Fibroblast of villous mesenchyme (primary cell): ENCODE measurements at places on chromosomes 7 and 10. TPM values are rescaled to one million over a fixed set of nuclear protein-coding genes. Genes with fewer than 3 reads are reported as not detected.

Gene DPP6
- under 0.01 TPM in 2 replicates for total RNA-seq

Gene CC2D2B
- total RNA-seq, result 0.86 TPM in 1 of 2 replicates, not detected in the other

Gene NUTM2D
- total RNA-seq, result 0.43 and 0.97 TPM in 2 replicates

Gene INSYN2A
- under 0.01 TPM in 2 replicates for total RNA-seq

Gene FMC1
- 8.4 and 13.4 TPM in 2 replicates for total RNA-seq

Gene CHST15
- total RNA-seq, result 7.4 and 16.4 TPM in 2 replicates

Gene HOXA1
- total RNA-seq, result 0.32 and 0.43 TPM in 2 replicates

Gene NUTM2A
- under 0.01 and 0.43 TPM in 2 replicates for total RNA-seq

Gene TAC1
- total RNA-seq, result not detected in 2 replicates

Gene DENND2A
- total RNA-seq, result 25.5 and 26.7 TPM in 2 replicates

Gene ZNF316
- total RNA-seq, result 12.1 and 13.2 TPM in 2 replicates

Gene HMX3
- total RNA-seq, result not detected in 2 replicates

Gene BAMBI
- total RNA-seq, result 25.9 and 62.8 TPM in 2 replicates

Gene CD36
- total RNA-seq, result 1.3 and 4.3 TPM in 2 replicates

Gene NUB1
- 38.7 and 51.0 TPM in 2 replicates for total RNA-seq

Gene PTPN12
- 53.8 and 78.6 TPM in 2 replicates for total RNA-seq

Gene SEMA3C
- total RNA-seq, result 101 and 136 TPM in 2 replicates

Gene GRID2IP
- total RNA-seq, result not detected in 2 replicates

Gene PLPP4
- total RNA-seq, result 0.86 and 4.2 TPM in 2 replicates

Gene STRIP2
- 2.9 and 3.0 TPM in 2 replicates for total RNA-seq

Gene NPTX2
- 0.43 TPM in 1 of 2 replicates, not detected in the other for total RNA-seq

Gene GHRHR
- total RNA-seq, result not detected in 2 replicates

Gene GDF2
- not detected in 2 replicates for total RNA-seq

Gene CPEB3
- 0.43 and 0.64 TPM in 2 replicates for total RNA-seq

Gene COL28A1
- total RNA-seq, result under 0.01 TPM in 2 replicates

Gene TBC1D12
- 13.2 and 15.1 TPM in 2 replicates for total RNA-seq

Gene CABCOCO1
- 0.43 and 3.2 TPM in 2 replicates for total RNA-seq

Gene OR6V1
- total RNA-seq, result not detected in 2 replicates

Gene NUTM2E
- under 0.01 TPM in 1 of 2 replicates, not detected in the other for total RNA-seq

Gene CDK14
- total RNA-seq, result 29.0 and 41.0 TPM in 2 replicates

Gene GTF2IRD1
- total RNA-seq, result 13.4 and 17.1 TPM in 2 replicates

Gene NPY
- not detected in 2 replicates for total RNA-seq

Gene MOGAT3
- not detected in 2 replicates for total RNA-seq

Gene PTPN20
- total RNA-seq, result under 0.01 and 0.43 TPM in 2 replicates

Gene DKK1
- total RNA-seq, result 84.4 and 138 TPM in 2 replicates

Gene CDHR3
- total RNA-seq, result 9.1 and 9.7 TPM in 2 replicates

Gene SPDYE9
- not detected in 2 replicates for total RNA-seq

Gene EN2
- total RNA-seq, result under 0.01 TPM in 1 of 2 replicates, not detected in the other

Gene TRIM50
- not detected in 2 replicates for total RNA-seq

Gene PILRA
- total RNA-seq, result 0.43 TPM in 1 of 2 replicates, not detected in the other

Gene RPA3
- total RNA-seq, result 24.6 and 25.8 TPM in 2 replicates

Gene POM121L12
- not detected in 2 replicates for total RNA-seq

Gene LRIT1
- not detected in 2 replicates for total RNA-seq

Gene ALDH18A1
- 107 and 154 TPM in 2 replicates for total RNA-seq

Gene MYOF
- 263 and 323 TPM in 2 replicates for total RNA-seq

Gene SPDYE16
- total RNA-seq, result not detected in 2 replicates

Gene CDH23
- under 0.01 TPM in 2 replicates for total RNA-seq
